ENCODE measurements at places on chromosomes 5 and 9. TPM values are rescaled to one million over a fixed set of nuclear protein-coding genes. Genes with fewer than 3 reads are reported as not detected.
A peak's percentile ranks its signal among the peaks of the same experiment; 100 is the strongest.

GRCh38 chr5:110304176-110304575, 422.3 kb downstream of the TMEM232 start:
- no peak for DNase-seq

PTRH1 gene
- polyA plus RNA-seq: 7.8 TPM

GRCh38 chr5:139820130-139820529, 24.5 kb downstream of the PSD2 start:
- DNase-seq: no peak

DNA sequence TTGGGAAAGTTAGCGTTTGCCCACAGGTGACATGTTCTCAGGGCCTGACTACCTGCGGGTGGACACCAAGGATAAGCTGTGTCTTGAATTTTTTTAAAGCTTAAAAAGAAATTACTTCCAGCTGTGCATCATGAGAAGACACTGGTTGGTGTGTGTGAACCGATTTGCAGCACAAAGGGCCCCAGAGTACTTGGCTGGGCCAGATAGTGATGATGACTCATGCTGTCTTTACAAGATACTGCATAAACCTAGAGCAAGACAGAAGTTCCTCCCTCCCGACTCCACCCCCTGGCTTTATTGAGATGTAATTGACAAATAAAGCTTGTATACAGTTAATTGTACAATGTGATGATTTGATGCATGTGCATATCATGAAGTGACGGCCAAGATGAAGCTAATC, 212.8 kb downstream of the NXNL2 start:
- DNase-seq: no peak

DNA sequence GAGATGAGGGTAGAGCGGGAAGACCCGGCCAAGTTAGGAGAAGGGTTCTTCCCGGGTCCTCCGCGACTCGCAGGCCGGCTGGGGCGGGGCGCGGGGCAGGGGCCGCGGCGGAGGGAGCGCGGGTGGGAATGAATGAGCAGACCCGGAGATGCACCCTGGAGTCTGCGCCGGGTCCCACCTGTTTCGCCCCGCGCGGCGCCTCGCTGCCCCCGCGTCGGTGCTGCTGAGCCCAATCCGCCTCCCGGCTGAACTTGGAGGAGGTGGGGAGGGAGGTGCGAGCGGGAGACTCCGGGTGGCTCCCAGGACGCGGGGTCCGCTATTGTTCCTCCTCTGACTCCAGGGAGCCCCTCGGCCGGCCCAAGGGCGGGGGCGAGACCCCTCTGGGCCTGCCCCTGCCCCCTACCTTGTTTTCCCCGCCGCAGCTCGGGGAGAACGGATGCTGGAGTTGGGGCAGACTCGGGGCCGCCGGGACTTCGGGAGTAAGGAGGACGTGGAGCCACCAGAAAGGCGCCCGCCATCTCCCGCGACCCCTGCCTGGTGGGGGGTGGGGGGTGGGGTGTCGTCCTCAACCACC, 659 bp downstream of the RAI14 start:
- peak; percentile 22 for DNase-seq

ENTREP1 gene
- polyA plus RNA-seq: 2.4 TPM

- DNase-seq: no peak
These were observed 90.3 kb upstream of the OTULINL start for GRCh38 chr5:14491015-14491915.

KCNT1 gene
- polyA plus RNA-seq: 0.09 TPM

- no peak for DNase-seq
These were observed 1.0 kb upstream of the PANK3 start for GRCh38 chr5:168580227-168580508.
